Stimulated activated CD4-positive, alpha-beta T cell treated with anti-CD3 and anti-CD28 coated beads, Interleukin-2, amount 100 ng/mL, for 4 hours (primary cell): ENCODE measurements at places on chromosomes 7 and 10.

- no peak for DNase-seq
These were observed 18.7 kb downstream of the MIOS start for GRCh38 chr7:7585241-7585928.

GRCh38 chr7:68676813-68677535 lies 921.3 kb upstream of the AUTS2 start:
- DNase-seq: no peak

- no peak for DNase-seq
These were observed 547.5 kb downstream of the GALNT17 start for GRCh38 chr7:71679480-71679879.

GRCh38 chr10:32017044-32017443 lies 39.2 kb downstream of the KIF5B start:
- DNase-seq: no peak

DNA sequence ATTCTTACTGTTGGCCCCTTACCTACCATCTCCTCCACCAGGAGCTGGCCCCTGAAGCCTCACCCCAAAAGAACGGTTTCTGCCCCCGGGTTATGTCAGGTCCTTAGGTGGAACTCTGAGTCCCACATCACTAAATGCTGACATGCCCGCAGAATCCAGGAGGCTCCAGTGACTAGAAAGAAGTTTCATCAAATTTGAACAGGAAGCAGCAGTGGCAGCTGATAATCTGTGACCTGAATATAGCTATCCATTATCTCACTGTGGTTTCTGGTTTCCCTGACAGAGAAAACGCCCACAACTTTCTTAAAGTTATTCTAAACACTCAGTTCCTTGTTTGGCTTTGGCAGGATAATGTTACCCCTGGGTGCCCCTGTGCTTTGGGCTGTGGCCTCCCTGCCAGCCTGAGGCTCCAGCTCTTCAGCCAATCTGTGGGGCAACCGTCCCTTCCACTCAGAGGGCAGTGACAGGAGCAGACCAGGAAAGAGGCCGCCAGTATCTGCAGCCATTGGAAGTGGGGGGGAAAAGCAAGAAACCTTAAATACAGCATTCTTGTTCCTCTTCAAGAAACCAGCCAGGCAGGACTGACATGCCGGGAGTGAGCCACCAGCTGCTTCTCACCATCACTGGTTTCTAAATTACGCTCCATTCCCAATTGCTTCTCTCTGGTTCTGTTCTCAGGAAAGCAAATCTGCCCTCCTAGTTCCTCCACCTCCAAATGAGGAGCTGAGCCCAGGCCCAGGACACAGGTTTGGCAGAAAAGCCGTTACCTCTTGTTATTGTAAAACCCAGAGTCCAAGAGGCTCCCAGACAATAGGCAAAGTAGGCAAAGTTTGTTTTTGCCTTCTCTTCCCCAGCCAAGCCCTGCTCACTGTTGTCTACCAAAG lies 41.2 kb upstream of the VCL start:
- no peak for DNase-seq

DNA sequence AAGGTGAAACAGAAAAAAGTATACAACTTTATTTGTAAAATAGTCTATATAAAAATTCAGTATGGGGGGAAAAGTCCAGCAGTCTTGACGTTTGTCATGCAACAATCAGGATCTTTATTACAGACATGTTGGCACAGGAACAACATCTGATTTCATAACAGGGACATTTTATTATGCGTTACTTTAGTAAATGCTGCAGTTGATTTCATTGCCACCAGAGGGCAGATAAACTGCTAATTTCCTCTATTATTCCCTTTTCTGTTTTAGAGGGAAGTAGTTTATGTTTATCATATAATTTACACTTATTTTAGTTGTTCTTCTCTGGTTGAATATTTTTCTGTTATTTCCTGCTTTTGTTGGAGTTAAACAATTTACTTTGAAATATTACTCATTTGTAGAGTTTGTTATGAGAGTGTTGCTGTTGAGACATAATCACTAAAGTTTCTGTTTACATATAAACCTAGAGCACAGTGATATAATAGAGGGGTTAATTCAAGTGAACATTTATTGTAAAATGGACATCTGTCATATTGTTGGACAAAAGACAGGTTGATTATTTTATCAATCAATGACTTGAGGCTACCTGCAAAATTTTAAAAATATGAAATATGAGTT lies 3.3 kb downstream of the PLXDC2 start:
- no peak for DNase-seq

DNA sequence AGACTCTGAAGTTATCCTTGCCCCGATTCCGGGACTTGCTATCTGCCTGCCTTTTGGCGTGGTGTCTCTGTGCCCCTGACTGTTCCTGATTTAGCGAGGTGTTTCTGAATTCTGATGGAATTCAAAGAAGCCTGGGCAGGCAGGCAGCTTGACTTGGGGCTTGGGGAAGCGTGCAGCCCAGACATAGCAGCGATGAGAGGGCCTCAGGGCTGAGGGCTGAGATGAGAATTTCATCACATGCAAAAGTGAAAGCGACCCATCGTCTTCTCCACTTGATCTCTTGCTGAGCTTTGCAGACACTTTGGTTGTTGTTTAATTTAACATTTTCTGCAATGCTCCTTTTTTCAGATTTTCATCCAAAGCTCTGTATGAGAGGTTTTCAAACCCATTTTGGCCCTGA lies 57.8 kb downstream of the TCF7L2 start:
- no peak for DNase-seq

- no peak for DNase-seq
These were observed 578.6 kb upstream of the FOXK1 start for GRCh38 chr7:4103352-4104091.
